AG04450 (cell line): ENCODE measurements at places on chromosomes 13 and 19. TPM values are rescaled to one million over a fixed set of nuclear protein-coding genes. Genes with fewer than 3 reads are reported as not detected.
A peak's percentile ranks its signal among the peaks of the same experiment; 100 is the strongest.

GRCh38 chr13:101515504-101515903 is 63.0 kb downstream of the ITGBL1 start:
- DNase-seq = no peak

DNA sequence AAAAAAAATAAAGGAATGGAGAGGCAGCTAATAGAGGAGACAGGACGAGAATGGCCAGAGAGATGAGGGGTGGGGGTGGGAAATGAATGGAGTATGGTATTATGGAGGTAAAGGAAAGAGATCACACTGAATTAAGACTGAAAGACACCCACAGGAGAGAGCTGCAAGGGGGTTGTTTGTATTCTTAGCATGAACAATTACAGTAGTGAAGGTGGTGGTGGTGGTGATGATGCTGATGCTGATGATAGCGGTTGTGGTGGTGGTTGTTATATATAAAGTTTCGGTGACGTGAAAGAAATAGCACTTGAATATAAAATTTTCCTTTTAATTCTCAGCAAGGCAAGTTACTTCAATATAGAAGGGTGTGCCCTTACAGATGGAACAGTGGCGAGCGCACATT is 2.8 kb upstream of the ADGRE3 start:
- no peak for DNase-seq

DNA sequence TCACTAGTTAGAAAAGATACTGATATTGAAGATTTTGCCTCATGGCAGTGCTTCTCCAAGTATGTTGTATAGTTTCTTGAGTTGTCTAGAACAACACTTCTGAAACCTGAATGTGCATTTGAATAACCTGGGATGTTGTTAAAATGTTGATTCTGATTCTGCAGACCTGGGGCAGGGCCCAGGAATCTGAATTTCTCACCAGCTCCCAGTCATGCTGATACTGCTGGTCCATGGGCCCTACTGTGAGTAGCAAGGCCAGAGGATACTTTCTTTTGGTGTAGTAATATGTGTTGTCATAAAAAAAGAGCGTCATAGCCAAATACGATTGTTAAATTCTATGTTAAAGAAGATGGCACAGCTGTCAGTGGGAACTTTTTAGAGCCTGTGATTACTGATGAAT is 41.6 kb upstream of the C1QTNF9 start:
- DNase-seq = no peak

GRCh38 chr13:34345258-34345965 is 527.5 kb downstream of the RFC3 start:
- no peak for DNase-seq

DNA sequence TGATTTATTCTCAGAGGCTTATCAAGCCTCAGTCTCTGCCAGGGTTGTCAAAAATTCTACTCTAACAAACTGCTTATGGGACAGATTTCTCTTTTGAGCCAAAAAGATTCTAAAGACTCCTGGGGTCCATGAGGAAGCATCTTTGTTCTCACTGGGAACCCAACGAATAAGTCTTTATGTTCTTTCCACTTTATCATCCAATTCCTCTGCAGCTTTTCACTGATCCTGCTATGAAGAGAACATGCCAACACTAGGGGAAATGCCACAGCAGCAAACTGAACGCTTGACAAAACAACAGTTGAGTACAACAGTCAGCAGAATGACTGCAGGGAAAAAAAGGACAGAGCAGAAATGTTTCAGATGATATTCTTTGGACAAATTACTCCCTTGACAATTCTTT is 22.2 kb downstream of the DCLK1 start:
- no peak for DNase-seq

DNA sequence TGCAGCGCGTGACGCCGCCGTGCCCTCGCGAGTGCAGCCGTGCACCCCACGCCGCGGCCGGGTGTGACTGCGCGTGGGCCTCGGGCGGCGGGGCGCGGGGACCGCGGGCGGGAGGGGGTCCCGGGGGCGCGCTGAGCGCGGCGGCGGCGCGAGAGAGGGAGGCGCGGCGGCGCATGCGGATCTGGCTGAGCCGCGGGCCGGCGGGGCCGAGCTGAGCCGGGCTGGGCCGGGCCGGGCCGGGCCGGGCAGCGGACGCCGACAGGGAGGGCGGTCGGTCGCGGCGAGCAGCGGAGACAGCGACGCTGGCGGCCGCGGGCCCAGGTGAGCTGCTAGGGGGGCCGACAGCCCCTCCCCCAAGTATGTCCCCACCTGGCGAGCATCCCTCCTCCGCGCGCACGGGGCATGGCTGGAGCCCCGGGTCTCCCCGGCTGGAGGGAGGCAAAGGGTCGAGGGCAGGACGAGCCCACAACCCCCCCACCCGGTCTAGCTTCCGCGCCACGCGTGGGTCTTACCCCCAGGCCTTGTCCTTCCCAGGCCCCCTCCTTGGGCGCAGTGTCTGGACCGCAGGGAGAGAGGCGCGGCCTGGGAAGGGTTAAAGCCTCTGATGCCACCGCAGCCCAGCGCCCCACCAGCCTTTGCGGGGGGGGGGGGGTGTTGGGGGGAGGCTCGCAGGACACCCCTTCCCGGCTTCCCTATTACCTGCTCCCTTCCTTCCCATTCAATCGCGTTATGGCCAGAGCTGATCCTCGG is at the start of gene SPTBN4:
TSS of gene SPTBN4 (plus strand) at position 17 of the 750 bp plus-strand sequence. CDS start 5,621 bp downstream, outside the sequence.
- no peak for DNase-seq

- no peak for DNase-seq
Observed at GRCh38 chr13:37123337-37123736, 17.9 kb upstream of the CSNK1A1L start.

GRCh38 chr13:110690516-110690915 is 15.4 kb downstream of the CARS2 start:
- no peak for DNase-seq

- no peak for DNase-seq
Observed at GRCh38 chr13:45368571-45368970, 27.6 kb upstream of the TPT1 start.

- peak; percentile 96 for DNase-seq
Observed at GRCh38 chr19:40614622-40615411, 13.6 kb downstream of the LTBP4 start.

DNA sequence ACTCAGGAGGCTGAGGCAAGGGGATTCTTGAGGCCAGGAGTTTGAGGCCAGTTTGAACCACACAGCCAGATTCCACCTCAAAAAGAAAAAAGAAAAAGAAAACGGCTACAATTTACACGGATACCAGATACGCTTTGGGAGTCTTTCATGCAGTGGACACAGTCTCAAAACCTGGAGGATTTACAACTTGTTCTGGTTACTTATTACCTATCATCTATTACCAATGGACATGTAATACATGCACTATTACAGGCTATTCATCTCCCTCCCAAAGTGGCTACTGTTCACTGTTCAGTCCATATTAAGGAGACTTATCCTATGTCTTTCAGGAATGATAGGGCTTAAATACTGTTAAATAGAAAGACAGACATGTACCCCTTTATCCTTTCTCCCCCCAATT is 33.3 kb downstream of the ZNF823 start:
- DNase-seq = no peak

GRCh38 chr19:3441986-3442329 is 38.4 kb downstream of the SMIM24 start:
- DNase-seq = no peak

DNA sequence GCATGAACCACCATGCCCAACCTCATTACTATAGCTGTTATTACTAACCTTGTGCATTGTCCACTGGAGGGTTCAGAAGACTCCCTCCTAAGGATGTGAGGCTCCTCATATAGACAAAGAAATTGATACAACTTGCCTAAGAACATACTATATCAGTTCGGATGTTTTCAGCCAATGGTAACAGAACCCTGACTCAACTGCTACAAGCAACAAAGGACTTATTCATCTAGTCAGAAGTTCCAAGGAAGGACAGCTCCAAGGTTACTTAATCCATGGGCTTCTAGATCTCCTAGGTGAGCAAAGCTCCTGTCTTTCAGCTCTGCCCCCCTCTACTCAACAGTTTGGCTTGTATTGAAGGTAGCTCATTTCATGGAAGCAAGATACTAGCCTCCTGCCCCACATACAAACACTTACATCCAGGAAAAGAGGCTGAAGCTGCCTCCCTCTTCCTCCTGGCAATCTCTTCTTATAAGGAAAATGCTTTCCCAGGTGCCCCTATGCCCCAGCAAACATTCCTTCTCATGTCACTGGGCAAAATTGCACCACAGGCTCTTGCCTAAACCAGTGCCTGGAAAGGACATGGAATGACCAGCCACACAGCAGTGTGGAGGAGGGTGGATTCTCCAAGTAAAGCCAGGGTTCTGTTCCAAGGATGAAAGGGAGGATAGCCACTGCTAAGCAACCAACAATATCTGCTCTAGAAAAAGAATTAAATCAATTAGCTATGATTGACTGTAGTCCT is 497.8 kb downstream of the FOXO1 start:
- DNase-seq = no peak

- no peak for DNase-seq
Observed at GRCh38 chr13:108586826-108587225, 42.6 kb upstream of the MYO16 start.

DNA sequence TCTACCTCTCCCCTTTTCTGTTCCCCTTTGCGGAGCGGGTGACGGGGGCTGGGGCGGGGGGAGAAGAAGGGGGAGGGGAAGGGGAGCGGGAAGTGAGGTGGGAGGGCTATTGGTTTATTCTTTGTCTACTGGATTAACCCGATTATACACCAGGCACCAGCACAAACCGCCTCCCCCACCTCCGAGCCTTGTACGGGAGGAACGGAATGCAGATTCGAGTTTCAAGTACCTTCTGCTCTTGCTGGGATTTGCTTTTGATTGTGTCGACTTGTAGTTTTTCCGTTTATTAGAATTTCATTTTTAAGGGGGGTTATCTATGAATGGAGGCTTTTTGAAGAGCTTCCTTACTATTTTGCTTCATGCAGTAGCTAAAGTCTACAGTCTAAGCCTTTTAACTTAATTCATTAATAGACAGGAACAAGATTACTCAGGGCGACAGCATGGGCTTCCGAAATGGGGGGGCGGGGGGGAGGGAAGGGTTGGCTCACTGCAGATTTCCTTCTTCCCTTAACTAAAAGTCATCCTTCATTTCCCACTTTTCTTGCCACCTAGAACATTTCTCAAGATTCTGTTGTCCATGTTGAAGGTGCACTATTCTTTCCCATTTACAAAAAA is 937 bp upstream of the SPRY2 start:
- no peak for DNase-seq

- no peak for DNase-seq
Observed at GRCh38 chr13:112350300-112350699, 25.9 kb upstream of the SPACA7 start.

GRCh38 chr19:18494267-18494607 is 27.6 kb downstream of the ELL start:
- no peak for DNase-seq

- no peak for DNase-seq
Observed at GRCh38 chr13:39452417-39452816, 150.6 kb downstream of the LHFPL6 start.

DNA sequence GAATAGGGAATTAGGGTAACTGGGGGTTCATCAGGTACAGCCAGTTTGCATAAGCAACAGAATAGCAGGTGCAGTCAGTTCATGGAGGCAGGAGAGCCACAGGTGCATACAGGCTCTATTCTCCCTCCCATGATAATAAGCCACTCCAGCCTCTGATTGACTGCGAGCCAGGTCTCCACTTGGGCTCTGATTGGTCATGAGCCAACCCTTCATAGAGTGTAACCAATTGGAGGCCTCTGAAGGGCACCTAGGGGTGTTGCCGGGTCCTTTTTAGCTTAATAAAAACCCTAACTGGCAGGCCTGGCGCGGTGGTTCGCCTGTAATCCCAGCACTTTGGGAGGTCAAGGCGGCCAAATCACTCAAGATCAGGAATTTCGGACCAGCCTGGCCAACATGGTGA is 8.7 kb upstream of the CKM start:
- no peak for DNase-seq

DNA sequence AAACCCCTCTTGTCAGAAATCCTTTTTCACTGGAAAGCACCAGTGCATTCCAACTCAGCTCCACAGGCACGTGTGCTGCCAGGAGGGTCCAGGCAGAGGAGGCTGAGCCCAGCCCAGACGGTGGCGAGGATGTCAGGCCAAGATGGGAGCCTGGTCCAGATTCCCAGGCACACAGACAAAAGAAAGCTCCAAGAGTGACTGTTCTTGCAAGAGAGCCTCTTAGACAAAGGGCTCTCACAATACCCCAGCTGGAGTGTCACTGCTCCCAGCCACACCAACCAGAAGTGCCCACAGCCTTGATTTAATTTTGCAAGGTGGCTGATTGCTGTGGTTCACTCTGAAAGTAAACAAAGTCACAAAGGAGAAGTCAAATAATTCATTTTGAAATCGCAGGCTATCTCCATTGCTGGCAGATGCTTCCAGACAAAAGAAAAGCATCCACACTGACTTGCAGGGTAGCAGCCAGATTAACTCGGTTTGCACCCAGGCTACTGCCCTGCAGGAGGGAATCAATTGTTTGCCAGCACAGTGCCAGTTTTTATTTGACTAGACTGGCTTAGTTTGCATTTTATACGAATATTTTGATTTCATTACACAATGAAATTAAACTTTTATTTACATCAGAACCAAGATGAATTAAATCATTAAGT is 95.1 kb downstream of the RAB20 start:
- no peak for DNase-seq

DNA sequence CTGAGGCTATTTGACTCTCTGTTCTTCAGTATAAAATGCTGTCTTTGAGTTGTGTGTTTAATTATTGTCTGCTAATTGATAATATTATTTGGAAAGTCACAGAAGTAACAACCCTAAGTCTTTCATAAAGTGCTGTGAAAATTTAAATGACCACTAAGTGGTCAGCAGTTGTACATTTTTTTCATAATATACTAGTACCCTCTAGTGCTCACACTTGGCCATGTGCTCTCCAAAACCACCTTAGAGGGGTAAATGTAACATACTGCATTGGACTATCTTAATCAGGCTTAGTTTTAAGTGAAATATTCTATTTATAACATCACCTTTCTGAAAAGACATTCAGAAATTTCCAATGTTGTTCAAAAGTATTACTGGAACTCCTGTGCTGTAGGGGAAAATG is 745.3 kb downstream of the GPC5 start:
- no peak for DNase-seq

- DNase-seq = no peak
Observed at GRCh38 chr19:58466089-58466759, 656 bp upstream of the ZNF324 start.

- no peak for DNase-seq
Observed at GRCh38 chr19:29543381-29543780, 17.6 kb downstream of the VSTM2B start.

GRCh38 chr13:102974317-102975087 is 91.7 kb downstream of the SLC10A2 start:
- no peak for DNase-seq

Gene ZNF729
- polyA plus RNA-seq = not detected in 2 replicates

Gene RNF17
- 0.04 and 0.05 TPM in 2 replicates for polyA plus RNA-seq

Gene CLEC17A
- polyA plus RNA-seq = not detected in 2 replicates

Gene TMEM255B
- polyA plus RNA-seq = 4.1 and 4.3 TPM in 2 replicates

Gene NLRP5
- polyA plus RNA-seq = not detected in 2 replicates

Gene FCHO1
- 0.15 and 0.35 TPM in 2 replicates for polyA plus RNA-seq

Gene CYP4F12
- not detected in 2 replicates for polyA plus RNA-seq

Gene ENOX1
- 3.3 and 3.9 TPM in 2 replicates for polyA plus RNA-seq

Gene MEIOSIN
- not detected in 2 replicates for polyA plus RNA-seq

Gene CEACAM5
- polyA plus RNA-seq = not detected in 2 replicates

Gene KLF5
- polyA plus RNA-seq = 10.2 and 11.2 TPM in 2 replicates
